Renal cortical epithelial cell (primary cell): ENCODE measurements at places on chromosomes 4 and X.

GRCh38 chr4:158856852-158857251, 88.0 kb downstream of the FNIP2 start:
- DNase-seq = peak; percentile 47

- peak; percentile 45 for DNase-seq
Measured at GRCh38 chr4:158253350-158253980, 43.2 kb downstream of the TMEM144 start.

DNA sequence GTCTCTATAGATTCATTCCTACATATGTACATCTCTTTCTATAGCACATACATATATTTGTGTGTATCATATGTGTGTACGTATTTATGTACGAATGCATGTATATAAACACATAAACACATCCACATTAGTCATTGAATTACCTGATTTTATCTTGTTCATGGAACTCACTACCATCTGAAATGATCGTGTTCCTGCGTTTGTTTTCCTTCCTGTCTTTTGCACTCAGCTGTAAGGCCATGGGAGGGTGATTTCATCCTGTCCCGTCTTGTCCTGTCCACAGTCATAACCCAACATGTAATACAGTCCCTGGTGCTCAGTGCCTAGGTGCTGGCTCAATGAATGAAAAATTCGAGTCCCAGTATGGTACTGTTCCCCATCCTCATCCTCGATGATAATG, 191.8 kb upstream of the PSAPL1 start:
- DNase-seq = no peak

DNA sequence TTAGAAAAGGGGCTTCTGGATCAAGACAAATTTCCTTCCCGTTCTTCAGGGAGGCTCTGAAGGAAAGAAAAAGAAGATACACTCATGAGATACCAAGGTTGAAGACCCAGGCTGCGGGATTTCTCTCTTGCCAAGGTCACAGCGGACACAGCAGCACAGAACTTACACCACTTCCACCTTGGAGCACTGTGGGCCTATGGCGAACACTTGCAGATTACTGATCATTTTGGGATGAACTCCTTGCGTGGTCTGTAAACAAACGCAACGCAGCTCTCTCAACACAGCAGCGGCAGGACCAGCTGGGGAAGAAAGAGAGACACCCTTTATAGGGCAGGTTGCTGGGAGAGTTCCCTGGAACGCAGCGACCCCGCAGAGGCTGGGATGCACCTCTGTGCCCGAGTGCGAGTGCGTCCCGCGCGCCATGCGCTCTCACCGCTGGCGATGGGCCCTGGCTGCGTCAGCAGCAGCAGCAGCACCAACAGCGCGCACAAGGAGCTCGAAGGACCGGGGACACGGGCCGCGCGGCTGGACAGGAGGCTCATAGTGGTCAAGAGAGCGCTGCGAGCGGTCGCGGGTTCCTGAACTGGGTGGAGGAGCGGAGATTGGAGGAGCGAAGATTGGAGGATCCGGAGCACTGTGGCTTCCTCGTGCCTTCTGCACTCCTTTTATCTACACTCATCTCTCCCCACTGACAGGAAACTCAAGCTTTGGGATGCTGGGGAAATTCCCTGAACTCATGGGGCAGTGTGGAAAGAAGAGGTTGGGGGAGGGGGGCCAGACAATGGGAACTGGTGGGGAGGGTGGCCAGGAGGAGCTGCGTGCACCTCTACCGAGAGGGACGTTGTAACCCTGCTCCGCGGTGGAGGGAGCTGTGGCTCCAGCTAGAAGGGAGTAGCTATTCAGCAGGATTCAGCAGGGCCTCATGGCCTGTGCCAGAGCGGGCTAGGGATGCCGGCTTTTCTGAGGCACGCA, at the start of gene CXCL5:
Gene CXCL5 (minus strand): TSS at position 638 of the 972 bp plus-strand sequence. CDS start 96 bp downstream, at position 542.
- DNase-seq = peak; percentile 59

GRCh38 chr4:83364312-83364711, 29.7 kb upstream of the HPSE start:
- DNase-seq = no peak

DNA sequence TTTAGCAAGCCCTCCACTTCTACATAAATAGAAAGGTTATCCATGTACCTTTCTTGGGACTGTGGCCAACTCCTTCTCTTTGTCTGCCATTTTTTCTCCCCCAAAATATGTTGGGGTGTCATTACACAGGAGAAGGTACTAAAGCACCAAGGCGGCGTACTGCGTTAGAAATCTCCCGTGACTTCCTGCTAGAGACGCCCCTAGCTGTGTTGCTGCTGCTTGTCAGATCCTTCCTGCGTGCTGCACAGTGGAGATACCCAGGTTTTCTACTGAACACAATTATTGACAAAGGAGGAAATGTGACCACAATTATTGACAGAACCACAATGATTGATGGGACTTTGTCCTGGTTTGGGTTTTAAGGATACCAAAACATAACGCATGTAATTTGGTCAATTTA, 97.7 kb downstream of the EFHC2 start:
- no peak for DNase-seq

DNA sequence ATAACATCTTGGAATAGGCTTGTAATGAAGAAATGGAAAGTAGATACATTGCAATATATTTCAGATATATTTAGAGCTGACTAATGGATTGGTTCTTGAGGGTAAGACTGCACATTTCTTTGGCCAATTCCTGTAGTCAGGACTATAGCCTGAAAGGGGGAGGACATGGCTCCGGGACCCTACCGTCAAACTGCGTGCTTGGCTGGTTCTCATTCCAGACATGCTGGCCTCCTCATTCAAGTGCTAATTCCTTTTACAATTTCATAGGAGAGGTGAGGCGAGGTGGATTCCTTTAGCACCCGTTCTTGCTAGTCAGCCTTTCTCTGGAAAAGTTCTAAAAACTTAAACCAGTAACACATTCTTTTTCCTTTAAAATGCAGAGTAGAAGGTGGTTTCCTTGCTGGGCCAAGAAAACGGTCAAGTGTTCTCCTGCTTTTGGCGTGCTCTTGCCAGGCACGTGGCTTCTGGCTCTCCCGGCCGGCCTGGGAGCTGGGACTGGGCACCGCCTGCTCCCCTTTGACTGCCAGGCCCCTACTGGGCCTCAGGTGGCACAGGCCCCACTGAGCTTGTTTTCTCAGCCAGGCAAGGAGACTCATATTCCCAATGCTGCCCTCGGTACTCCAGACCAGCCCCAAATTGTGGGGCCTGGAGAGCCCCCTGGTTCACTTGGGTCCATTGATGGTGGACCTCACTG, 167.2 kb downstream of the STK32B start:
- no peak for DNase-seq

- no peak for DNase-seq
Measured at GRCh38 chrX:29065477-29065876, 478.2 kb downstream of the IL1RAPL1 start.

- DNase-seq = peak; percentile 76
Measured at GRCh38 chr4:48970471-48970921, 15.6 kb upstream of the CWH43 start.

- DNase-seq = no peak
Measured at GRCh38 chr4:184094532-184095159, 123.0 kb downstream of the ENPP6 start.

GRCh38 chr4:146379744-146380143, 142.0 kb downstream of the SLC10A7 start:
- DNase-seq = peak; percentile 21

GRCh38 chr4:151992332-151993154, 231.7 kb upstream of the GATB start:
- DNase-seq = peak; percentile 2

- DNase-seq = no peak
Measured at GRCh38 chr4:38509551-38509950, 154.4 kb upstream of the KLF3 start.

- no peak for DNase-seq
Measured at GRCh38 chr4:80521438-80521837, 185.9 kb downstream of the CFAP299 start.

DNA sequence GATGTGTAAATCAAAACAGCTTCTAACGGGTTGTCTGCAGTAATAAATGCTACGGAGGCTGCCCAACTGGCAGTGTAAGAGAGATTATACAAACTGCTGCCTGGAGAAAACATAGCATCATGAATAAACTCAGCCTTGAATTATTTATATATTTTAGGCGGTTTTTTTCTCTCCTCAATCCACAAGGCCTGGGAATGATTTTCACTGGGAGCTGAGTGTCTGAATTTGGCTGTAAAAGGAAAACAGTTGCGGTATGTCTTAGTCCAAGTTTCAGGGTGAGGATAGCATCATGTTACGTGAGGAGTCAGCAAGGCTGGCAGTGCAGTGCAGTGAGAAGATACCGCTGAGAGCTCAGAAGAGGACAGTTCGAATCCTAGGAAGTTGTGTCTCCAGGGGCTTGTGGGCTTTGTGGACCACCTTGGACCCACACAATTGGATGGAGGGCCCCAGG, 291.5 kb upstream of the BOD1L1 start:
- DNase-seq = no peak

- DNase-seq = no peak
Measured at GRCh38 chr4:38600575-38600974, 63.4 kb upstream of the KLF3 start.

- DNase-seq = no peak
Measured at GRCh38 chr4:45172636-45173035, 446.3 kb upstream of the GNPDA2 start.

GRCh38 chr4:85557016-85557901, 82.3 kb downstream of the ARHGAP24 start:
- no peak for DNase-seq

GRCh38 chr4:155220025-155220424, 11.6 kb downstream of the NPY2R start:
- no peak for DNase-seq

- peak; percentile 30 for DNase-seq
Measured at GRCh38 chr4:2924765-2925301, 38.4 kb downstream of the NOP14 start.

- no peak for DNase-seq
Measured at GRCh38 chr4:5429747-5430146, 278.6 kb downstream of the EVC2 start.

DNA sequence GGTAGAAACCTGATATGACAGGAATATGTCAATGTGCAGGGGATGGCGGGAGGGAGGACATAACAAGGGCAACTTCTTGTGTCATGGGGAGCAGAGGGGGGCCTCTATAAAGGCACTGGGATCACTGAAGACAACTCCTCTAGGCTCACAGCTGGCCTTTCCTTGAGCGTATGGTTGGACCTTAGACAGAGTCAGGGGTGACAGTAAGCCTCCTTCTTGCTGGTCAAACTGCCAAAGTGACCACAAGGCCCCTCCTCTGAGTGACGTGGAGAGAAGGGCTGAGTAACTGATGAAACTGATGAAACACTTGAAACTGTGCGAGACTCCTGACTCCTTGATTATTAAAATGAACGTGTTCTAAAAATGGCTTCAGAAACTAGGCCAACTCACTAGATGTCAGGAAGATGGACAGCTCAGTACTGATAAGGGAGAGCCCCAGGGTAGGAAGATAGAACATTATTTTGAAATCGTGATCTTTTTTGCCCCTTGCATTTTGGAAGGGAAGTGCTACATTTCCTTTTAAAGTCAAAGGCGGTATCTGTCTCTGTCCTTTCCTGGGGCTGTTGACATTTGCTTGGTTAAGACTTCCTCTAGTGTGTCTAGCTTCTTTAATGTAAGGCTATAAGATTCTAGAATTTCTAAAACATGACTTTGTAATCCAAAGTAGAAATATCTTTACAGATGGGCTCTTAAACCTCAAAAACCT, 1.6 kb downstream of the RAB33A start:
- DNase-seq = no peak

DNA sequence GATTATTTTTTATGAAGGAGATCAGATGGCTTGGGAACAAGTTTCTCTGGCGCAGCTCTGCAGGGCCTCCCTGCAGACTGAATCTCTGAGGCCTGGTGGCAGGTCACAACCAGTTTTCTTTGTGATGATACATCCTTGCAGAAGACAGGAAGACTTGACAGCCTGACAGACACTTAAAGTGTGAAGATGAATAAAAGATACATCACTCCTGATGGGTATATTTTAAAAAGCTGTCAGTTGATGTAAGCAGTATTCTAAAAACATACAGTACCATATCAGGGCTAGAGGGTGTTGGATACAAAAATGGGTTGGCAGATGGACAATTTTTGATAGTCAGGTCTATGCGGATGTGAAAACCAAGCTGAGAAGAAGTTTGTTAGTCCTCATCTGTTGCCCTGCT, 239.5 kb downstream of the LHFPL1 start:
- no peak for DNase-seq

DNA sequence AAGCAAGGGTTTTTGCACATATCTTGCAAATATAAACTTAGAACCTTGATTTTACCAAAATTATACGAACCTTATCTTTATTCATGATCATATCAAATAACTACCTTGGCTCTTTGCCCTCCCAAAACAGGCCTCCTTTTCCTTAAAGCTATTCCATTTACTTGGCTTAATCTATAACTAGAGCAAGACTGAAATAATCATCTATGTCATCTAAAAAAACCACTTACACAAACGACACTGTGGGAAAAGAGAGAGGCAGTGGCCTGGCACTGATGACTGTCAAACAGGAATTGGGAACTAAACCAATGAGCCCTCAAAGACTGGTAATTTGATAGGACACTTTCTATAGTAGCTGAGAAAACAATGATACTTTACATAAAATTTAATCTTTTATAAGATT, 11.7 kb upstream of the PTPN13 start:
- peak; percentile 93 for DNase-seq

GRCh38 chr4:136690360-136690759, 841.9 kb downstream of the PCDH18 start:
- DNase-seq = peak; percentile 6

GRCh38 chr4:36891971-36892370, 352.6 kb upstream of the NWD2 start:
- DNase-seq = no peak

- DNase-seq = no peak
Measured at GRCh38 chr4:133152330-133152821, 3.3 kb downstream of the PCDH10 start.

DNA sequence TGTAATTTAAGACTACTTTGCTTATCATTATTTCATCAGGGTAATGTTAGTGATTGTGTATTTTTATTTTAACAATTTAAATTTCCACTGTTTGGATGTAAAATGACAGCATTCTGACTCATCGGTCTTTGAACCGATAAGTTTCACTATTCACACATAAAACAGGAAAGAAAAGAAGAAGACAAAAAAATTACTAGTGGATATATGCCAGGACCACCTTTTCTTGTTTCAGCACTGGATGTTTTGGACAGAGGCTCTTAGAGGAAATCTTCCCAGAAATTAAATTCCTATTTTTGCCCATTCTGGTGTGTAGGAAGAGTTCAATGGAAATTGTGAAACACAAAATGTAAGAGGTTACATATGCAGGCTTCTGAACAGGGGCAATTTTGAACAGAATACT, 57.4 kb downstream of the VEGFC start:
- peak; percentile 3 for DNase-seq

GRCh38 chr4:106816496-106816895, 219.6 kb downstream of the DKK2 start:
- no peak for DNase-seq

- no peak for DNase-seq
Measured at GRCh38 chrX:37906357-37906756, 59.0 kb upstream of the DYNLT3 start.
